ENCODE measurements at places on chromosomes 2 and 18. TPM values are rescaled to one million over a fixed set of nuclear protein-coding genes. Genes with fewer than 3 reads are reported as not detected.

- no peak for DNase-seq
These were observed 448.7 kb downstream of the ERBB4 start for GRCh38 chr2:212089873-212090272.

DNA sequence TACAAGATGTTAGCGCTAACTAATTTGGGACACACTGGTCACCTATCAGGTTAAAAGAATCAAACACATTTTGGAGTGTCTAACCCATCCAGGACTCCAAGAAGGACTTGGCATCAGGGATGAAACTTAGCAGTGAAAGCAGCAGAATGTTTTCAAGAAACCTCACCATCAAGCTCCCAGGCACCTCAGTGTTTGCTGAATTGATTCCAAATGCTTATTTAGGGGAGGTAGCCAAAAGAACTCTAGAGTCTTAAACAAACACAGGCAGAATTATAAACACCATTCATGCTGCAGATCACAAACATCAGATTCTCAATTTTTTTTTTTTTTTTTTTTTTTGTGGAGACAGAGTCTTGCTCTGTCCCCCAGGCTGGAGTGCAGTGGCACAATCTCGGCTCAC lies 122.8 kb upstream of the UXS1 start:
- no peak for DNase-seq

Gene TSPYL6
- total RNA-seq = not detected

DNA sequence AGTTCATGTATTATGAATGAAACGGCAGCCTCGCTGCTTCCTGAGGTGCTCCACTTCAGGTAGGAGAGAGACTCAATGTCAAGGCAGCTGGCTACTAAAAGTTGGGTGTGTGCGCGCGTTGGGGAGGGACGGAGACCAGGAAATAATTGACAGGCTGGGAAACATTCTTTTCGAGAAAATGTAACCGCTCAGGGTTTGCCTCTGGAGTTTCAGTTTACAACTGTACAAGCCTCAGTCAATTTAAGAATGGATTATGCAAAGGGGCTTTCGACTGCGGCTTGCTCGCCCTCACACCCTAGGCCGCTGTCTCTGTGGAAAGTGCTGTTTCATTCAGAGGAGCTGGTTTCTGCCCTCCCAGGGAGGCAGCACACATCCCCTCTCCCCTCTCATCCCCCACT lies 4.4 kb upstream of the SPRED2 start:
- no peak for DNase-seq

GRCh38 chr2:104969564-104969963 lies 68.3 kb upstream of the MRPS9 start:
- DNase-seq = no peak

- no peak for DNase-seq
These were observed 45.0 kb upstream of the EML4 start for GRCh38 chr2:42124011-42124785.

GRCh38 chr2:133849341-133849740 lies 281.1 kb upstream of the NCKAP5 start:
- no peak for DNase-seq

Gene LANCL1
- total RNA-seq = 65.2 TPM

DNA sequence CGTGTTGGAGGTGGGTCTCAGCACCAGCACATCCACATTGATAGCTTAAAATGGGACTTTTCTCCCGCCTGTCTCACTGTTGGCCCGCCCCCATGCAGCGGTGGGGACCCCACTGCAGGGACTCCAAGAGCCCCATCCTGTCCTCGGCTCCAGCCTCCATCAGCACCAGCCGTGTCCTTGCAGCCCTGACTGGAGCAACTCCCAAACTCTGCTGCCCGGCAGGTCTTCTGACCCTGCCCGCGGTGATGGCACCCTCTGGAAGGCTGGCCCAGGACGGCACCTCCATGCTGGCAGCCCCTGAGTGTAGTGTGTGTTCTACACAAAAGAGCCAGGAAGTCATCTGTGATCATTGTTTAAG lies 41.6 kb upstream of the KCNG2 start:
- DNase-seq = no peak

Gene FAP
- 38.1 TPM for total RNA-seq

DNA sequence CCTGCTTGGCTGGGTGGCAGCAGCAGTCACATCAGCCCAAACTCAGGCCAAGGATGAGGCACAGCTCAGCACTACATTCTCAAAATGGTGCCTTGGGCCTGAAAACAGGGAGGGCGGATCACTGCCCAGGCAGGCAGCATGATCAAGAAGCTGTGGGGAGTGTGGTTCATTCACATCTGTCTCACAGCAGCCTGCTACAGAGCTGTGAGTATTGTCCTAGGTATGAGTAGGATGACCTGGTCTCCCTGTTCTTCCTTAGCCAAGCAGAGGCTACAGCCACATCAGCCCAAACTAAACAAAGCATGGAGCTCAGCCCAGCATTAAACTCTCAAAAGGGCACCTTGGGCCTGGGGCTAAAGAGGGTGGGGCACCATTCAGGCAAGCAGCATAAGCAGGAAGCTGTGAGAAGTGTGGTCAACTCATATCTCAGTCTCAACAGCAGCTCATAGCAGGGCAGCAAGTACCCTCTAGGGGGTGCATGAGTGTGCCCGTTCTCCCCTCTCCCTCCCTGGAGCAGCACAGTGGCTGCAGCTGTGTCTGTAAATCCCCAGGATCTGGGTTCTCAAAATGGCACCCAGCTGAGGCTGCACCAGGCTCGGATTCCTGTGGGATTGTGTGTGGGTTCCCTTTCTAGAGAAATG lies 139.6 kb downstream of the TRABD2A start:
- DNase-seq = no peak

DNA sequence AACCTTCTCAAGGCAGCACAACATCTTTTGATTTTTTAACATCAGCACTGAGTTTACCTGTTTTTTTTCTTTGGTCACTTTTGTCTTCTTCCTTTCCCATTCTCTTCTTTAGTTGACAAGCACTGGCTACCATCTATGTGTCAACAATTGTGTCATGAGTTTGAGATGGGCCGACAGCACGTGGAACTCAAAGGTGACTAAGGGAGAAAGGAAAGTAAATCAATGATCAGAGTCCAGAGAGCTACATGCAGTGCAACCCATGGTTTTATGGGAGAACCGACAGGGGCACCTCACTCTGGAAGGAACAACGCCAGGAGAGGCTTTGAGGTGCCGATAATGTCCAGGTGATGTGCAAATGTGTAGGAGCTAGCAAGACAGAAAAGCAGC lies 755.5 kb downstream of the RNF144A start:
- DNase-seq = no peak

DNA sequence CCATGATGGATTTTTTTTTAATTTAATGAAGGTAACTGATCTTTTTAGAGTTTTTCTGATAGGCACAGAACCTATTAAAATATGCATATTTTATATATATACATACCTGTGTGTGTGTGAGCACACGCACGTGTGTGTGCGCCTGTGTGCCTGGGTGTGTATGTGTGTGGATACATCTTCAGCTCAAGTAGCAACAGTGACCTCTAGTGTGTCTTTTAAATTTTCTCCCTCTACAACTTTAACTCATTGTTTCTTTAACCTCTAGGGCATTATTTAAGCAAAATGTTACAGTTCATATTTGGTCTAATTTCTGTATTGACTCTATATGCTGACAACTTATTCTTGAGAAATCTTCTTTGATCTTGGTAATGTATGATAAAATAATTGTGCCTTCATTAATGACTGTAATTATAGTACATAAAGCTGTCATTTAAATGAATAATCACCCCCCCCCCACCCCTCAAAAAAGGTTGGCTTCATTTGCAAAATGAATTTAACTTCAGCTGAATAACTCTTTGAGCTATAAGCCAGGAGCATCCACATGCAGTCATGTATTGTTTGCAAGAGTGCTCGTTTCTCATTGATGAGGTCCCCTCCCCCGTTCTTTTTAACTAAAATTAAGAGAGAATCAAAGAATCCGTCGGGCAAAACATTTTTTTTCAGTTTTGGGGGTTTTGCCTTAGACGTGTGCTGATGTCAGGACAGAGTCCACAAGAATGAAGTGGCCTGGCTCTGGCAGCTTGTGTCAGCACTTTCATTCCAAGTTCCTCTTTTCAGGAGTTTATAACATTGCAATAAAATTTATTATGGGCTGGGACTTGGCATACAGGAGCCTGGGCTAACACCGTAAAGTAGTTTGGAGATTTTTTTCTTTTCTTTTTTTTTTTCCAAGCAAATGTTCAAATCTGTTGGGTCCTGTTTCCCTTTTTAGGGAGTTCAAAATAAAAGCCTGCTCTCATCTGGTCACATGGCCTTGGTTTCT lies 80.0 kb downstream of the ETAA1 start:
- no peak for DNase-seq

GRCh38 chr2:85251070-85251616 lies 76.6 kb downstream of the TGOLN2 start:
- DNase-seq = no peak

Gene SLC1A4
- total RNA-seq = 78.7 TPM

DNA sequence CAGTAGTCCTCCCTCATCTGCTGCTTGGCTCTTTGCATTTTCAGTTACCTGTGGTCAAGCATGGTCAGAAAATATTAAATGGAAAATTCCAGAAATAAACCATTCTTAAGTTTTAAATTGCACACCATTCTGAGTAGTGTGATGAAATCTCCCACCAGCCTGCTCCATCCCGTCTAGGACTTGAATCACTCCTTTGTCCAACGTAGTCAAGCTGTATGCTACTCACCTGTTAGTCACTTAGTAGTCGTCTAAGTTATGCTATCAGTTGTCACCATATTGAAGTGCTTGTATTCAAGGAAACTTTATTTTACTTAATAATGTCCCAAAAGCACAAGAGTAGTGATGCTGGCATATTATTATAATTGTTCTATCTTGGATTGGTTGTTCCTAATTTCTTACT lies 172.5 kb downstream of the FIGN start:
- DNase-seq = no peak

Gene PLCL1
- total RNA-seq = 1.2 TPM

Gene NOTO
- total RNA-seq = not detected

Gene C2orf81
- 2.4 TPM for total RNA-seq

- no peak for DNase-seq
These were observed 49.8 kb downstream of the PMS1 start for GRCh38 chr2:189834059-189834458.

Gene COL3A1
- total RNA-seq = 8,171 TPM

DNA sequence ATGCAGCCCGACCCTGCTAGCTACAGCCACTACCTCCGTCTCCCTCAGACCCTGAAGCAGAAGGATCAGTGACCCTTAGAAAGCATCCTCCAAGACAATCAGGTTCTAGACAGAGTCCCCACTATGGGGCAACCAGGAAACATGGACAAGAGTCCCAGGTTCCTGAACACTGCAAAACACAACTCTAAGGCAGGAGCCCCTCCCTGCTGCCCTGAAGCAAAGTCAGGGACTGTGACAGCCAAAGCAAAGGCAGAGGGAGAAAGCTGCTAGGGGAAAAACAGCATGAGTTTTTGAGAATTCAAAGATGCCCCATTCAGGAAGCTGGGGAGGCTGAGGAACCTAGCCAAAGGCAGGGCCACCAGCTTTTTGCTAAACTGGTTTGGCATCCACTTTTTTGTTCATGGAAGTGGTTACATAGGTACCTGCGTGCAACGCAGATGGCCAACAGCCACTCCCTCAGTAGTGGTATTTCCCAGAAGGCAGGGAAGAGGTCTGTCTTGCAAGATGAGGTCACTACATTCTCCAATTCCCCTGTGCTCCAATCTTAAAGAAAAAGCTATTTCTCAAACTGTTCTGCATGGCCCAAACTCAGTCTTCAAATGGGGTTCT lies 33.2 kb downstream of the MYO5B start:
- no peak for DNase-seq

Gene RAB27B
- 1.9 TPM for total RNA-seq

- DNase-seq = no peak
These were observed 339.0 kb upstream of the ETAA1 start for GRCh38 chr2:67057901-67058703.

Gene CYP27C1
- 24.9 TPM for total RNA-seq

Gene IL1RL1
- total RNA-seq = not detected

Gene KANSL1L
- total RNA-seq = 23.0 TPM

Gene MYO3B
- total RNA-seq = not detected

All from osteocyte (in vitro differentiated cells).